Activated CD4-positive, alpha-beta memory T cell treated with anti-CD3 and anti-CD28 coated beads for 36 hours (primary cell): ENCODE measurements at places on chromosomes 5 and 9. TPM values are rescaled to one million over a fixed set of nuclear protein-coding genes. Genes with fewer than 3 reads are reported as not detected.

DNA sequence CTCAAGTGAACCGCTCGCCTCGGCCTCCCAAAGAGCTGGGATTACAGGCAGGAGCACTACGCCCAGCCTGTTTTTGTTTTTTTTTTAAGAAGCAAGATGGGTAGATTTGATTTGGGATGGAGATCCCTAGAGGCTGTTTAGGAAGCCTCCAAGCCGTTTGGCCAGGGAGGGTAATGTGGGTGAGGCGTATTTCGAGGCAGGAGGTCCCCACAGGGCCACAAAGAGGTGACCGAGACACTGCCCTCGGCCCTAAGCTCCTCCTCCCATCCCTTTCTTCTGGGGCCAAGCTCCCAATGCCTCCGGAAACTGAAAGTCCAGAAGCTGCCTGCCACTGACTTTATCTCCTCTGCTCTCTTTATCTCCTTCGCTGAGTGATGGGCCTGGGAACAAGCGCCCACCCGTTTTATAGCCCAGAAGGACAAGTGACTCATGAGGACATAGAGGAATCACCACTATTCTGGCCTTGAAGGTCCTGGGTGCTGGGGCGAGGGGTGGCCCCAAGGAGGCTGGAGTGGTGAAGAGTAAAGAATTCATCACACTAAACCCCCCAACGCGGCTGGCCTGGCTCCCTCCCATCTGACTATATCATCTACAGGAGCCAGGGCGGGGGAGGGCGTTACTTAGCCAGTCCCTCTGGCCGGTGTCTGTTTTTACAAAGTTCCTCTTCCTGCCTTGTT, 2.0 kb upstream of the RALGDS start:
- no peak overlapping the region for H3K4me3 ChIP-seq
- peak overlapping the region; percentile 85 for H3K27ac ChIP-seq

GRCh38 chr5:178440181-178440580, 150.0 kb downstream of the COL23A1 start:
- peaks cover 14% of the 10 kb centered on the region for H3K27me3 ChIP-seq
- no peaks in the 10 kb centered on the region for H3K36me3 ChIP-seq
- no peaks in the 10 kb centered on the region for H3K4me1 ChIP-seq
- H3K27ac ChIP-seq: no peak overlapping the region
- DNase-seq: no peak
- no peak overlapping the region for H3K4me3 ChIP-seq

- no peaks in the 10 kb centered on the region for H3K4me1 ChIP-seq
- H3K36me3 ChIP-seq: no peaks in the 10 kb centered on the region
- H3K4me3 ChIP-seq: no peak overlapping the region
- DNase-seq: no peak
Observed at GRCh38 chr5:87787625-87788256, 375.0 kb upstream of the CCNH start.

DNA sequence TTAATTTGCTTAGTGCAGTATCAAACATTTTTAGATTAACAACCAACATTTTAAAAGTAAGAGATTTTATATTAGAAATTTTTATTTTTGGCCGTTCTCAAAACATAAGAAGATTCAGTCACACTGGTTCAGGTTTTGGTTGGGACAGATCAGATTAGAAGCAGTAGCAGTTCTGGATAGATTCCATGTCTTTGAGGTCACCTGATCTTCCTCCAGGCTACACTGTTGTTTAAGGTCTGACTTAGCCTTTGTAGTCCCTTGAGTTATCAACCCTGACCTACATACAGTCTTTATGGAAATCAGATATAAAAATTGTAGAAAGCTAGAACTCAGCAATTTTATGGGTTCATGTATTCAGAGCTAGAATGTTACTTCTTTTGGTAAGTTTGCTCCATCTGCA, 910.0 kb upstream of the WWC1 start:
- no peak overlapping the region for H3K4me3 ChIP-seq
- no peaks in the 10 kb centered on the region for H3K27me3 ChIP-seq
- H3K4me1 ChIP-seq: no peaks in the 10 kb centered on the region
- no peaks in the 10 kb centered on the region for H3K36me3 ChIP-seq

DNA sequence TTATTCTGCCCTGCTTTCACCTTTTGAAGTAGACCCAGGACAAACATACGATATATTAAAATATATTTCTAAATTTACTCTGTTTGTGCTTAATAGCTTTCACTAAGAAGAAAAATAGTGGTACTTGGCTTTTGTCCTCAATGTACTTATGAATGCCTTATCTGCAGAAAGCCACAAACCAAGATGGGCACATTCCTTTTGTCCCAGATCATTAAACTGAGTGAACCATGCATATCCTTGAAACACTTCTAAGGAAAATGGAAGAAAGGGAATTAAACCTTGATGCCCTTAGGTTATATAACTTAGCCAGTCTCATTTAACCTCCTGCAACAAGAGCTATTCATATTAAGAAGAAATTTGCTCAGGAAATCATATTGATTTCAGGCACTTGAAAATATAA, 553.8 kb upstream of the CDH9 start:
- DNase-seq: no peak
- H3K4me1 ChIP-seq: no peaks in the 10 kb centered on the region
- no peak overlapping the region for H3K27ac ChIP-seq
- no peaks in the 10 kb centered on the region for H3K36me3 ChIP-seq

GRCh38 chr5:169583101-169583423, 511 bp upstream of the SPDL1 start:
- peaks cover 31% of the 10 kb centered on the region for H3K4me1 ChIP-seq
- no peak for DNase-seq
- H3K36me3 ChIP-seq: peaks cover 7% of the 10 kb centered on the region
- H3K27ac ChIP-seq: peak overlapping the region; percentile 84
- H3K4me3 ChIP-seq: peak overlapping the region; percentile 98

DNA sequence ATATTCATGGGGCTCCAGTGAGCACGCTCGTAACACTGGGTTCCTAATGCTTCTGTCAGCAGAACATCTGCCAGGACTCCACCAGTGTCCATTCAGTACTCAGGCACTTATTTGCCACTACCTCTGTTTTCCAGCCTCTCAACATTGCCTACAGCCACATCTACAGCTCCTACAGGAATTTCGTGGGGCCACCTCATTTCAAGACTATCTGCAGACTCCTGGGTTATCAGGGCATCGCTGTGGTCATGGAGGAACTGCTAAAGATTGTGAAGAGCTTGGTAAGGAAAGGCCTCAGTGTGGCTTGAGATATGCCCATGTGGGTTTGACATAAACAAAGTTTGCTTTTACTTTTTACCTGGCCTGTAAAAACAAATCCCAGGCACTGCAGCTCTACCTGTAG, 92.9 kb downstream of the CYFIP2 start:
- H3K27me3 ChIP-seq: no peaks in the 10 kb centered on the region
- H3K27ac ChIP-seq: no peak overlapping the region
- peaks cover 64% of the 10 kb centered on the region for H3K36me3 ChIP-seq
- H3K4me1 ChIP-seq: peaks cover 13% of the 10 kb centered on the region

DNA sequence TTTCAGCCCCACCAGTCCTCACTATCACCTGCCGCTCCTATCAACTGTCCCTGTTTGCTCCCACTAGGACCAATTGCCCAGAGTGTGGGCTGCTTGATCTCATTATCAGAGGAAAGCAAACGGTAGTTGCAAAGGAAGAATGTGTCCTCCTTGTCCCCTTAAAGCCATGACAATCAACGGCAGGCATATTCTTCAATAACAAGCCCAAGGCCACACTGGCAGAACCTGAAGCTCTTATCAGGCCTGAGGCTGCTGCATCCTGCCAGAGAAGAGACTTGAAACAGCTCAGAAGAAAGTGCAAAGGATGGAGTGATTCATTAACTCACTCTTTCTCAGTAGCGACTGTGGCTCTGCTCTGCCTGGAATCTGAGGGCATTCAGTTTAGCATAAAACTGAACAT, 39.2 kb upstream of the MAN2A1 start:
- H3K4me3 ChIP-seq: no peak overlapping the region
- DNase-seq: no peak
- H3K27me3 ChIP-seq: no peaks in the 10 kb centered on the region

GRCh38 chr9:4594994-4595393, 67.1 kb upstream of the PLPP6 start:
- H3K27ac ChIP-seq: no peak overlapping the region
- peaks cover 25% of the 10 kb centered on the region for H3K4me1 ChIP-seq
- no peaks in the 10 kb centered on the region for H3K36me3 ChIP-seq
- H3K27me3 ChIP-seq: no peaks in the 10 kb centered on the region
- DNase-seq: no peak
- no peak overlapping the region for H3K4me3 ChIP-seq

- peak overlapping the region; percentile 5 for H3K4me3 ChIP-seq
- no peak for DNase-seq
- no peaks in the 10 kb centered on the region for H3K36me3 ChIP-seq
- H3K4me1 ChIP-seq: peaks cover 9% of the 10 kb centered on the region
- H3K27me3 ChIP-seq: peaks cover 1% of the 10 kb centered on the region
- no peak overlapping the region for H3K27ac ChIP-seq
Observed at GRCh38 chr5:18761801-18762200, 1127.5 kb downstream of the TAF11L14 start.

DNA sequence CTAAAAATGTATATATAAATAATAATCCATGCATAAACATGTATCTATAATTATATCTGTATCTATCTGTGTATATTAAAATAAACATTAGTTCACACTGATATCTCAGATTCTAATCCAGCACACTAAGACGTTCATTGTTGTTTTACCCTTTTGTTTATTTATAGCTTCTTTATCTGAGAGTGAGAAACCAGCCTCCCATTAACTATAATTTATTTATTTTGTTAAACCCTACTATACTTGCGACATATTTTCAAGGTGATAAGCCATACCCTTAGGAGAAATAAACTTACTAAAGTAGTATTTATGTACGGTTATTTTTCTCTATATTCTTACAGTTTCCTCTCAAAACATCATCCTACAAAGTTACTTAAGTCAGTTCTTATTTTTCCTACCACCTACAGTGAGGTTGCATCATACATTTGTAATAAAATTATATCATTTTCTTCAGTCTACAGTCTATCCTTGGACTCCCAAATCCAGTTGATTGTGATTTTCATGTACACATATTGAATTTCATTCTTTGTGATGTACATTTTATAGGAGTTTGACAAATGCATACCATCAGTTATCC, 726.4 kb upstream of the FAM174A start:
- H3K36me3 ChIP-seq: no peaks in the 10 kb centered on the region
- no peak overlapping the region for H3K4me3 ChIP-seq
- no peak for DNase-seq
- H3K27me3 ChIP-seq: no peaks in the 10 kb centered on the region
- no peak overlapping the region for H3K27ac ChIP-seq
- H3K4me1 ChIP-seq: no peaks in the 10 kb centered on the region

GRCh38 chr5:131825404-131826013, 28.7 kb upstream of the FNIP1 start:
- peaks cover 3% of the 10 kb centered on the region for H3K36me3 ChIP-seq
- H3K4me1 ChIP-seq: peaks cover 2% of the 10 kb centered on the region
- H3K4me3 ChIP-seq: no peak overlapping the region
- H3K27me3 ChIP-seq: no peaks in the 10 kb centered on the region
- DNase-seq: no peak

GRCh38 chr5:73709536-73710129, 83.6 kb downstream of the ARHGEF28 start:
- no peak overlapping the region for H3K27ac ChIP-seq
- H3K4me3 ChIP-seq: no peak overlapping the region
- peaks cover 17% of the 10 kb centered on the region for H3K27me3 ChIP-seq
- no peaks in the 10 kb centered on the region for H3K4me1 ChIP-seq

- peaks cover 24% of the 10 kb centered on the region for H3K27me3 ChIP-seq
- H3K4me1 ChIP-seq: peaks cover 10% of the 10 kb centered on the region
- no peaks in the 10 kb centered on the region for H3K36me3 ChIP-seq
- no peak overlapping the region for H3K4me3 ChIP-seq
- H3K27ac ChIP-seq: no peak overlapping the region
Observed at GRCh38 chr5:35061211-35061770, 13.5 kb upstream of the AGXT2 start.

Gene SLC6A7
- not detected for total RNA-seq

Gene ERCC6L2
- total RNA-seq: 23.1 TPM

Gene AKNA
- total RNA-seq: 130 TPM

Gene FGD3
- total RNA-seq: 41.3 TPM

Gene ABCA1
- 6.1 TPM for total RNA-seq

Gene IL33
- not detected for total RNA-seq

Gene CTXN3
- total RNA-seq: not detected
